ENCODE measurements at places on chromosomes 13 and 19. TPM values are rescaled to one million over a fixed set of nuclear protein-coding genes. Genes with fewer than 3 reads are reported as not detected.

The NAPSA gene
- total RNA-seq: 18.2 TPM

The CD33 gene
- 0.66 TPM for total RNA-seq

The CPB2 gene
- total RNA-seq: 0.16 TPM

The SIGLEC9 gene
- not detected for total RNA-seq

The IQCN gene
- total RNA-seq: 0.54 TPM

The IGFL1 gene
- not detected for total RNA-seq

The FCAR gene
- not detected for total RNA-seq

DNA sequence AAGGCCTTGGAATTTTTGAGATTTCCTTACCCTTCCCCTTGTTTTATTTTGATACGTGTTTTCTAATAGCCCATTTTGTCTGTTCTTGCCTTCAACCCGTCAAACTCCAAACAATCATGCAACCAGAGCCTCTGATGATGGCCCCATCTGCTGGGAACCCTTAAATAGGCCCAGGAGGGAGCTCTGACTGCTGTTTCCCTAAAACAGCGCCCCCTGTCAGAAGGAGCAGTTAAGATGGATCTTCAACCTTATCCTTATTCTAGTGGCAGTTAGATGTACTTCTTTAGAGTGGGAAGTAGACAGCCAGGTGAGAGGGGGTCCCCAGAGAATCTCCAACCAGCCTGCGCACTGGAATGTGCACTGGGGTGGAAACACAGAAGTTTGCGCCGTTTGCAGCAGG is 1031.0 kb upstream of the PCDH9 start:
- DNase-seq: no peak

DNA sequence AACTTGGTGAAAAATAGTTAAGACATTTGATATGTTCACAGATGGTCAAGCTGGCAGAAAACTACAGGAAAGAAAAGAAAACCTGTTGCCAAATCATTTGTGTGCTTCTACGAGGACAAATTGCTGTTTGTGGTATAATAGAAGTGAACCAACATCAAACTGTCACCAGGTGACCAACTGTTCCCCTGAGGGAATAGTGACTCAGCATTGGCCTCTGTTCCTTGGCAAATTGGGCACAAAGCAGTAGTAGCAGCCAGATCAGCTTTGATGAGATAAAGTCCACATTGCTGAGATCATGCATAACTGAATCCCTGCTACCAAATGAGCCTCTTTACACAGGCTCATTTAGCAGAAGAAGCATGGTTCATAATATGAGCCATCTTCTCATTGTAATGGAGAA is 103.5 kb downstream of the POSTN start:
- no peak for DNase-seq

DNA sequence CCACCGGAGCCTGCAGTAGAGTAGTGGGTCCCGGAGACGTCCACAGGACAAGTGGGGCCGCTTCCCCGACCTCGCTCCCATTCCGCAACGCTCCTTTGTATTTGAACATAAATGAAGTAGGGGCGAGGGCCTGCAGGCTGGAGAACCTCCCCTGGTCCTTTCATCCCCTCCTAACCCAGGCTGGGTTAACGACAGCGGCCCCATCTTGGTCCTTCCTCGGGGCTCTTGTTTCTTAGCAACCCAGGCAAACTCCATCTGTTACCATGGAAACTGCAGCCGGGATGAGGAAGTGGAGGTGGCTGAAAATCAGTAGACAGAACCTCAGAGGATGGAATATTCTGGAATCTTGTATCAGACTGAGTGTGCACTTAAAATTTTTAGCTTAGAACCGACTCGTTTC is 132.6 kb upstream of the USP29 start:
- no peak for DNase-seq

GRCh38 chr13:113273851-113274590 is 23.0 kb upstream of the LAMP1 start:
- DNase-seq: no peak

- DNase-seq: no peak
These were observed 922 bp downstream of the PLEKHG2 start for GRCh38 chr19:39413272-39413910.

GRCh38 chr13:53038993-53039392 is 10.4 kb downstream of the OLFM4 start:
- DNase-seq: no peak

- no peak for DNase-seq
These were observed 283.1 kb downstream of the DCT start for GRCh38 chr13:94196413-94196812.

- no peak for DNase-seq
These were observed 202.3 kb downstream of the MTUS2 start for GRCh38 chr13:29022410-29022809.

DNA sequence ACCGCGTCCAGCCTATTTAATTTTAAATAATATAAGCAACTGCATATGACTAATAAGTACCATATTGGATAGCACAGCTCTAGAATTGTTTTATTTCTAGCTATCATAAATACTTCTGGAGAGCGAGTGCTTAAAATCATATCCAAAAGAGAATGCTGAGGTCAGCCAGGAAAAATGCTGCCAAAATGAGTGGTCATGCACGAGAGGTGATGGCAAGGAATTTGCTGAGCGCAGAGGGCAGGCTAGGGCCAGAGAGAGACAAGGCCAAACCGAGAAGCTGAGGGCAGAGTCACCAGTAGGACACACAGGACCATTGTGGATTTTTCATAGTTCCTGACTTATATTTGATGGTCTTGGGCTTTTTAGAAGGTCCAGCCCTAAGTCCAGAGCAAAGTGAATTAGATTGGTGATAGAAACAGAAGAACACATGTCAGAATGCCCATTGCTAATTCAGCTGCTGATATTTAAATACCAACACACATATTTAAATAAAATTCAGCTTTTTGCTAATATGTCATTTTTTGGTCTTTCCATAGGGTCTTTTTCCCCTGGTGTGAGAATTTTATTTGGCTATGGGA is 33.6 kb upstream of the UBL3 start:
- DNase-seq: no peak

DNA sequence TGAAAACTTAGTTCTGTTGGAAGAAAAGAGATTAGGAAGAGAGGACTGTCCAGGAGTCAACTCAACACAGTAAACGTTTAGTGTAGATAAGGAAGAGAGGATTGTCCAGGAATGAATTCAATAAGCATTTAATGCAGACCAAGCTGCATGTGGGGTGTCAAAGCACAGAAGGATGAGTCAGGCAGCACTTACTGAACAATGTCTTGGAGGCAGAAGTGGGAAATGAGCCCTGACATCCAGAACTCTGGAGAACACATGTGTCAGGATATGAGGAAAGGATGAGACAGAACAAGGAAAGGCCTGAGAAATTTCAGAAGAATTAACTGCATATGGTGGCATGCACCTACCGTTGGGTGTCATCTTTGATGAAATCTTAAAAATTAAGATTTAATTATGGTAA is 429.2 kb upstream of the HTR2A start:
- no peak for DNase-seq
